ENCODE measurements at places on chromosomes 7 and 10.

DNA sequence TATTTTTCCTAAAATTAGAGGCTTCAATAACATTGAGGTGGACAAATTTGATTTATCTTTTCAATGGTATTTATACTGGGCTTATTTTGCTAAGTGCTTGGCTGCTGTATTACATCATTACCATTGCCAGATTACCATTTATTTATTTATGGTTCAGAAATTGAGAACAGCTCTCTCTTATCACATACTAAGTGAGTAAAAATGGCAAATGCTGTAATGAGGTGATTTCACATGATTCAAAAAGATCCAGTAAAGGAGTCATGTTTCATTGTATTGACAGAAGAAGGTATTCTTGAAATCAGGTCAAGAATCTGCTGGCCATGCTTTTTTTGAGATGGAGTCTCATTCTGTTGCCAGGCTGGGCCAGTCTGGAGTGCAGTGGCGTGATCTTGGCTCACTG is 322.6 kb downstream of the KIF20B start:
- DNase-seq = no peak

DNA sequence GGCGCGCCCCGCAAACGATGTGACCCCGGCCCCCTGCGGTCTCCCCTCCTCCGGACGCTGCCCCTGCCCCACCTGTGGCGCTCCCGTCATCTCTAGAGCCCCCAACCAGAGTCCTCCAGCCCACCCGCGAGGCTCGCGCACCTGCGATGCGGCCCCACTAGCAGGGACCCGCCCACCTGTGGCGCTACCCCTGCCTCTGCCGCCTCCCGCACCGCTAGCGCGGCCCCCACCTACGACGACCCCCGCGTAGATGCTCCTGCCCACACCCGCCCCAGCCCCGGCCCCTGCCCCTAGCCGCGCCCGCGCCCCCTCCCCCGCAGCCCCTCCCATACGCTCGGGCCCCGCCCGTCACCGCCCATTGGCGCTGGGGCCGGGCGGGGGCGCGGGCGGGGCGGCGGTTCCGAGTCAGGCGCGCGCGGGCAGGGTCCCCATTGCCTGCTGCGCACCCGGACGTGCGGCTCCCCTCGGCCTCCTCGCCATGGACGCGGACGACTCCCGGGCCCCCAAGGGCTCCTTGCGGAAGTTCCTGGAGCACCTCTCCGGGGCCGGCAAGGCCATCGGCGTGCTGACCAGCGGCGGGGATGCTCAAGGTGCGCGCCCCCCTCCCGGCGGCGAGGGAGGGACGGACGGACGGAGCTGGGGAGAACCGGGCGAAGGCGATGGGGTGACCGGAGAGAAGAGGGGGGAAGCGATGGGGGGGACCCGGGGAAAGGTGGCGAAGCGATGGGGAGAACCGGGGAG is at the start of gene PFKP:
TSS of gene PFKP (plus strand) at position 431 of the 741 bp plus-strand sequence. CDS start at position 479, 48 bp downstream.
- peak; percentile 53 for DNase-seq

- no peak for DNase-seq
These were observed 55.6 kb upstream of the NKX6-2 start for GRCh38 chr10:132841615-132841975.

DNA sequence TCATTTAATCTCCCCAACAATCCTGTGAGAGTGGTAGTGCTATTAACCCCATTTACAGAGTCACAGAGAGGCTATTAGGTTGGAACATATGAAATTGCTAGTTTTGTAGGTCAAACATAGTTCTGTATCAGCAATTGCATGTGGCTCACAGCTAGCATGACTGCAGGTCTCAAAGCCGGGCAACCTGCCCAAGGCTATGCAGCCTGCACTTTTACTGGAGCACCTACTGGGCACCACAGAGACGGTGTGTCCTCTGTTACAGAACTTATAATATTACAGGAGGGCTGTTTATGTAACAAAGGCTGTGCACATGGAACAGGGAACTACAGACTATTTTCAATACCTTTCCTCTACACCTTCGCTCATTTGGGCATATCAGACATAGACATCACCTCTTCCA is 355.8 kb downstream of the RPS24 start:
- DNase-seq = no peak

DNA sequence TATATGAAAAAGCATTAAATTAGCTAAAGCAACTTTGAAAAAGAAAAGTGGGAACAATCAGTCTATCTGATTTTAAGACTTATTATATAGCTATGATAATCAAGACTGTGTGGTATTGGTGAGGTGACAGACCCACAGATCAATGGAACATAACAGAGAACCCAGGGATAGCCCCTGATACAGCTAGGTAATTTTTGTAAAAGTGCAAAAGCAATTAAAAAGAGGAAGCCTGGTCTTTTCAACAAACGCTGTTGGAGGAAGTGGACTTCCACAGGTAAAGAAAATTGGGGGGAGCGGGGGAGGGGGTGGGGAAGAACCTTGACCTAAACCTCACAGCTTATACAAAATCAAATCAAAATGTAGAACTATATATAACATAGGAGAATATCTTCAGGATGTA is 45.4 kb downstream of the GNA12 start:
- no peak for DNase-seq

- no peak for DNase-seq
These were observed 88.1 kb downstream of the GSAP start for GRCh38 chr7:77327932-77328628.

DNA sequence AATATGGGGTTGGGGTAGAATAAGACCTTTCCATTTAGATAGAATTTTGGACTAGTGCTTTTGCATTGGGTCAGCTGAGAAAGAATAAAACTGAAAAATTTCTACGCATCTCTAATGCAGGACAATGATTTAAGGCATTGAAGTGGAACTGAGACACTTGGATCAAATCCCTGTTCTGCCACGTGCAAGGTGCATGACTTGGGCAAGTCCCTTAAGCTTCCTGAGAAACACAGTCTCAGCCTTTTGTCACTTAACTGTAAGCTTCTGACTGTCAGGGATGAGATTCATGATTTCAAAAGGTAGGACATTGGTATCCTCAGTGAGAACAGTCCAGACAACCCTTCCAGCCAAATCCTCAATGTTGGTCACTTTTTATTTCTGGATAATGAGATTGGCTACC is 59.2 kb downstream of the ENTPD1 start:
- DNase-seq = no peak

- DNase-seq = no peak
These were observed 135.9 kb downstream of the JCAD start for GRCh38 chr10:29923416-29923965.

DNA sequence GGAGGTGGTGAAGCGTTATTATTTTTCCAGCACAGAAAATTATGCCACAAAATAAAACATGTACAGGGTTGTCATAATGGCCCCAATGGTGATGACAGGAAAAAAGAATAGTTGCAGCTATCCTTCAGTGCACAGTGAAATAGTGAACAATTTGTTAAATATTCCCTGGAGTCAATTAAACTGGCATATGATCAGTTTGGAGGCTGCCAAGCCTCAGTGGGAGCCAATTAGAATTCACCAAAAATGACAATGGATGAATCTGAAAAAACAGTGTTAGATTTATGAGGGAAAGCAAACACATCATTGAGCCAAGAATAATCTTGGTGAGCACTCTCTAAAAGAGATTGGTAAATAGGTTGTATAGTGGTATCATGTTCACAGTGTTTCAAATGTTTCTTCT is 146.3 kb downstream of the OTUD1 start:
- no peak for DNase-seq

GRCh38 chr7:156776527-156776926 is 116.5 kb downstream of the LMBR1 start:
- no peak for DNase-seq

DNA sequence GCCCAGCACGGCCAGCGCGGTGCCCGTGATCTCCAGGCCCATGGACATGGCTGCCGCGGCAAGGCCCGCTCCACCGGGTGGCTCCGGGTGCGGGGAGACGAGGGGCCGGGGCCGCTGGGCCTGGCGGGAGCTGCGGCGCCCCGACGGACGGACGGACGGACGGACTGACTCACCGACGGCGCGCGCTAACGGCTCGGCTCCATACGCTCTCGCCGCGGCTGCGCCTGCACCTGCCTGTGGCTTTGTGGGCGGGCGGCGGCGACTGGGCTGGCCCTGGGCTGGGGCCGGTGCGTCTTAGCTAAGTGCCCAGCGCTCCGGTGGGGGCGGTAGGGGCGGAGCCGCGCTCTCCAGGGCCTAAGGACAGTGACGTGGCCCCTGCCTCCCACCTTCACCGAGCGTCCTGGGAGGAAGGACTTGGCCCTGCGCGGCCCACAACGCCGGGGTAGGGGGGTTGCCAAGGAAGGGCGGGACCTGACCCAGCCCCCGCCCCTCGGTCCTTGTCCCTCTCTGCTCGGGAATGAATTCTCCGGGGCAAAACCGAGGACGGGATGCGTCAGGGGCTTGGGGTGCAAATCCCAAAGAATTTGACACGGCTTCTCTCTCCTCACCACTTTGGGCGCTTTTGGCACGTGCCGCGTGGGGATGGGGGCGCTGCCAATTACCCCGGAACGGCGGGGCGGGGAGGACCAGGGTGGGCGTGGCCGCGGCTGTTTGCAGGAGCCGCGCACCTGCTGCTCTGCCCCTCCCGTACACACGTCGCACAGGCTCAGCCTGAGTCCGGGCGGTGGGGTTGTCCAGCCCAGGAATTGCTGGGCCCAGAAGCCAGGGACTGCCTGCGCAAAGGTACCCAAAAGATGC is at the start of gene CLDN3:
TSS of gene CLDN3 (minus strand) at position 269 of the 858 bp plus-strand sequence. CDS start at position 48, 221 bp downstream.
- DNase-seq = peak; percentile 93

DNA sequence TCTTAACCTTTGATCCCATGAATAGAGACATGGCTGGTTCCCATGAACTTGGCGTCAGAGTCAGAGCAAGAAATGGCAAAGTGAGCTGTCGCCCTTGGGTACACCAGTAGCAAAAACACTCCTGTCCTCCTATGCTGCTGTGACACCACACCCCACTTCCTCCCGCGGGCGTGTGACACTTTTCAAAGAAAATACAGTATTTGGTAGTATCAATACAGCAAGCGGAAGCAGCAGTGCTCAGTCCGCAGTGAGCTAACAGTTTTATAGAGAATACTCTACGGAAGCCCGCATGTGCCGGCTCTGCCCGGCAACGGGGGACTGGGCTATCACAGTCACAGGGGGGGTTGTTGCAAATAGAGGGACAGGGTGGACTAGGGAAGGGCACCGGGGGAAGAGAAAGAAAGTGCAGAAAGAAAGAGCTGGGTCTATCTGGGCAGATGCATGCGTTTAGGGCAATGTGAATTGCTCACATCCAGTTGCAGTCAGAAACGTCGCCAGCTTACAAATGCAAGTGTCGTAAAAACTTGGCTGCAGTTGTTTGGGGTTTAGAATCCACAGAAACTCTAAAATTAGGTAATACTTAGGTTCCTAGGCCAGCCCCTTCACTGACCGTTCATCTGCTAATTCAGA is 49.8 kb downstream of the PRKCQ start:
- DNase-seq = no peak

GRCh38 chr7:157407512-157408257 is 70.9 kb downstream of the DNAJB6 start:
- no peak for DNase-seq

GRCh38 chr10:86591436-86591835 is 62.9 kb upstream of the OPN4 start:
- DNase-seq = no peak

- DNase-seq = peak; percentile 52
These were observed 58.0 kb downstream of the PLXNA4 start for GRCh38 chr7:132518102-132518838.

GRCh38 chr7:36232971-36233550 is 80.0 kb downstream of the EEPD1 start:
- no peak for DNase-seq

GRCh38 chr7:124201768-124202349 is 169.0 kb upstream of the TMEM229A start:
- DNase-seq = no peak

DNA sequence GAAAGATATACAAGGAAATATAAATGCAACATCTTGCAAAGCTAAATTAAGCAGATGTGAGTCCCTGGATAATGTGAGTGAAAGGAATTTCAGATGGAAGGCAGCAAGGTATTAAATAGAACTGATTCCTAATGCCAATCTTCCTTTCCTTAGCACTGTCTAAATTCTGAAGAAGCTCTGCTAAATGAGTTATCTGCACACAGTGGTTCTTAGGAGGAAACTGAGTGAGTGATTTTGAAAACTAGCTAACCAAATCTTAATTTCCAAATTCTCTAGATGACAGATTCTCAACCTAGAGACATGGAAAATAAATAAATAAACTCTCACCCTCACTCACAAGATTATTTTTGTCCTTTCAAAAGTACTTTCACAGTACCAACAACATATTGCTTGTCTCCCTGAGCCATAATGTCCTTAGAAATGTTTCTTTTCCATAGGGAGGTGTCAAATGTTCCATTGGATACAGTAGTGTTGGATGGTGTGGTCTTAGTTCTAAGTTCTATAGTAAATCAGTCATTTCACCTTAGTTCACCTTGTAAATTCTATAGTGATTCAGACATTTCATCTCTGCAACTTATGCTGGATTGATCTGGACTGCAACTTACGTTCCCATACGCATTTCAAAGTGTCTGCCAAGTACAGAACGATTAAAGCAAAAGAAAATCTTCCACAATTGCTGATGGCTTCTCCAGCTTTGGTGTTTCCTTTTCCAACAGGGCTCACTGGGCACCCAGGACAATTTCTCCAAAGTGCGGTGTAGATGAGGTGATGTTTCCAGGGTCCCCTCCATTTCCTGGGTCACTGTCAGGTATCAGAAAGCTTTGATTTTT is 145.4 kb upstream of the FAM171A1 start:
- no peak for DNase-seq

DNA sequence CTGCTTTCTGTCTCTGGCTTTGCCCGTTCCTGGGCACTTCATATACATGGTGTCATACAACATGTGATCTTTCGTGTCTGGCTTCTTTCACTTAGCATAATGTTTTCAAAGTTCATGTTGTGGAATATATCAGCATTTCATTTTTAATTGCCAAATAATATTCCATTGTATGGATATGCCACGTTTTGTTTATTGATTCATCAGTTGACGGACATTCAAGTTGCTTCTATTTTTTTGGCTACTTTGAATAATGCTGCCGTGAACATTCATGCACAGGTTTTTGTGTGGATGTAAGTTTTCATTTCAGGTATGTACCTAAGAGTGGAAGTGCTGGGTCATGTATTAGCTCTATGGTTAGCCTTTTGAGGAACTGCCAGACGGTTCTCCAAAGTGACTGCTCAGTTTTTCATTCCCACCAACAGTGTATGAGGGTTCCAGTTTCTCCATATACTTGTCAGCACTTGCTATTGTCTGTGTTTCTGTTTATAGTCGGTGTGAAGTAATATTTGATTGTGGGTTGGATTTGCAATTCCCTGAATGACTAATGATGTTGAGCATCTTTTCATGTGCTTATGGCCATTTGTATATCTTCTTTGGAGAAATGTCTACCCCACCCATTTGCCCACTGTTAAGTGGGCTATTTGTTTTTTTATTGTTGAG is 401.4 kb upstream of the GALNT17 start:
- no peak for DNase-seq

Data from WTC11 (cell line).